ENCODE measurements at places on chromosomes 3 and 15.

DNA sequence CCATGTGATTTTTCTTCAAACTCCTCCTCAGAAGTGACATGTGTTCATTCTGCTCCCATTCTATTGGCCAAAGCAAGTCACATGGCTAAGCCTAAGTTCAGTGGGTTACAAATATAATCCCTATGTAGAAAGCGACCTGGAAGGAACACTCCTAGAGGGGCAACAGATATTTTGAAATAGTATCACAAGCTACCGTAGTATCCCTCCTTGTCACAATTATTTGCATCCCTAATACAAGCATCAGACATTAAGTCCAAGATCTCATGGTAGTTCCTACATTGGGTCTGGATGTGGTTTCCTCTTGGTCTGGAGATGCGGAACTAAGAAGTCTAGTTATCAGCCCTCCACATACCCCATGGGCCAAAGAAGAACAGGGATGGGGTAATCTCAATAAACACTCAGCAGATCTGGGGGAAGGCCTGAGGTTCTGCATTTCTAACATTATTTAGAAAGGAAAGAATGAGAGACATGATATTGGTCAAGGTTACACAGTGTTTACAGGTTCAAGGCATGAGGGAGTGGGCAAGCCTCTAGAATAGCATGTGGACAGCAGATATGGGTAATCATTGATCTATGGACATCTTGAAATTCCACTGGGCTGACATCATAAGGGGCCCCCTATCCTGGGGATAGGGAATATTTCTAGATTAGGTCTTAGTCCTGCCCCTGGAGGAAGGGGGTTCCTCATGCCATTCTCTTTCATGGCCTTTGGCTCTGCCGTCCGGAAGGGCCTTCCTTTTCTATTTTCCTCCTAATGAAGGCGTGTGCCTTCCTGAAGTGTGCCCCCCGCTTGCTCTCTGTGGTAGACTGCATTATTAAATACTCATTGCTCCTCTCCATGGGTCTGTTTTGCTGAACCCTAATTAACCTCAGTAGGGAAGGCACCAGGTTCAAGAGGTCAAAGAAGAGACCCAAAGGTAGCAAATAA lies 17.8 kb upstream of the ABHD2 start:
- DNase-seq = no peak

DNA sequence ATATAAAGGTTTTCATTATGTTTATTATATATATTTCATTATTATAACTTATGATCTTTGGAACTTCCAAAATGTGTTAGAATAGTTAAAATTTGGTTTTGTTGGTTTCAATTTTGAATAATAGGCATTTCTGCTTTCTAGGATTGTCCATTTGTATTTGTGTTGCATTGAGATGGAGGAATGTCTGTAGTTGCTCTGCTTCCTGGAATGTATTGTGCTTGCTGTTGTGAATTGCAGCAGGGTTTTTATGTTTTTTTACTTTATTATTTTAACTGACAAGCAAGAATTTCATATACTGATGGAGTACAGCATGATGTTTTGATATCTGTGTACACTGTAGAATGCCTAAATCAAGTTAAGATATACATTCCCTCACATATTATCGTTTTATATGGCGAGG lies 247.4 kb downstream of the XXYLT1 start:
- DNase-seq = no peak

DNA sequence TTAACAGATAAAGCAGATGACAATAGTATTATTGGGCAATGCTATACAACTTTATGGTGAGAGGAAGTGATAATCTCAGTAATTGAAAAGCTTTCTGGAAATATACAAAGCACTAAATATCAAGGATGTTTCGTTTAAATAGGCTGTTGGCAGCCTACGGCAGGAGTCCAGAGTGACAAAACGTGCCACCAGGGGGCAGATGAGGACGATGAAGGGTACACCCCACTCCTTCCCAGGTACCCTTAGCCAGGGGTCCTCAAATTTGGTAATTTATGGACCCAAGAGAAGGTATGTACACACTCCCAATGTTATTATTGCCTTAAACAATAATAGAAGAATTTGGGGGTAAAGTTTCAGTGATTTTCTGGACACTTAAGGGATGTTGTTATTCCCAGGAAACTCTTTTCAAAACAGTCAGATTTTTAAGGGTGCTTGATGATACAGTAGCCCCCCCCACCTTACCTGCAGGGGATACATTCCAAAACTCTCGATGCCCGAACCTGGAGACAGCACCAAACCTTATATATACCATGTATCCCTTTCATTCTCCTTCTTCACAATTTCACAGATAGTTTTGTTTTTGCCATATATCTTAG lies 1.4 kb upstream of the MAGEL2 start:
- no peak for DNase-seq

GRCh38 chr3:187334904-187335303 lies 33.3 kb upstream of the RTP4 start:
- DNase-seq = no peak

- DNase-seq = no peak
Observed at GRCh38 chr3:160607826-160608225, 42.5 kb upstream of the KPNA4 start.

- no peak for DNase-seq
Observed at GRCh38 chr3:41143421-41144031, 55.8 kb upstream of the CTNNB1 start.

DNA sequence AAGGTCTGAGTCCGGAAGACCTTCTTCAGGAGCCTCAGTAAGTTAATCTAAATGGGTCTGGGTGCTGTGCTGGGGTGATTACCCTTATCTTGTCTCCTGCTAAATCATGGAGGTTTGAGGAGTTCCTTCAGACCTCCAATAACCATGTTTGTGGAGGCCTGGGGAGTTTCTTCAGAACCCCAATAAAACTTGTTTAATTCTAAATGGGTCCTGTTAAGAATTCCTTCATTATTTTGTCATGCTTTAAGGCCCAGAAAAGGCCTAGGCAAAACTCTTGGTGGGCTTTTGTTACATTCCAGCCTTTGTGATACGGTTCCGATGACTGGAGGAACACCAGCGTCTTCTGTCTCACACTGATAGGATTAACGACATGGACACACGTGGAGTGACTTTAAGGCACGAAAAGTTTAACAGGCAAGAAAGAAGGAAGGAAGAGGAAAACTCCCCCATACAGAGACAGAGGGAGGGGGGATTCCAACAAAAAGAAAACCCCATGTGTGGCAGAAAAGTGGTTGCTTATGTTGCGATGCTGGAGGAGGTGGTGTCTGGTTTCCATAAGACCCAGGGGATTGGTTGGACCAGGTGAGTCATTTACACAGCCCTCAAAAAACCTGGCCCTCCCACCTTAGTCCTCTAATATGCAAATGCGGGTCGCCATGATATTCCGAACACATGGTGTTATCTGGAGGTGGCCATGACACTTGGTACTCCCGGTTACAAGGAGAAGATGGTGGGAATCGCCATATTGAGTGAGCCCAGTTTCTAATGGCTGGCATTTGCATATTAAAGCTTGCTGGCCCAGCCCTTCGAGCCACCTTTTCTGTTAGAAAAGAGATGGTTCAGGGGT lies 72.6 kb upstream of the MFGE8 start:
- no peak for DNase-seq

DNA sequence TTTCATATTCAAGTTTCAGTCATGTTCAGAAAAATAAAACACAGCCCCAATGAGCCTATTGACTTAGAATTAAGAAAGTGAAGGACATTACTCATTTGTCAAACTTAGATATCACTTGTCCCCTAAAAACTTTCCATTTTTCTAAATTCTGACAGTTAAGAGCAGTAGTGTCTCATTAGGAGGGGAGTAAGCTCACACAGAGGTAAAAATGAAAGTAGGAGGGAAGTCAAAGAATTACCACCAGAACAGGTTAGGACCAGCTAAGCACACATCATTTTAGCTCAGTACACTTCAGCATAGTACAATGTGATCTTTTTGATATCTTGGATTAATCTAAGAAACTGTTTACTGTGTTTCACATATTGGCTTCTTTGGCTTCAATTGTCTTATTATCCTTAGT lies 64.3 kb downstream of the OSTN start:
- DNase-seq = no peak

- DNase-seq = no peak
Observed at GRCh38 chr3:98440283-98440682, 22.7 kb upstream of the OR5K1 start.

DNA sequence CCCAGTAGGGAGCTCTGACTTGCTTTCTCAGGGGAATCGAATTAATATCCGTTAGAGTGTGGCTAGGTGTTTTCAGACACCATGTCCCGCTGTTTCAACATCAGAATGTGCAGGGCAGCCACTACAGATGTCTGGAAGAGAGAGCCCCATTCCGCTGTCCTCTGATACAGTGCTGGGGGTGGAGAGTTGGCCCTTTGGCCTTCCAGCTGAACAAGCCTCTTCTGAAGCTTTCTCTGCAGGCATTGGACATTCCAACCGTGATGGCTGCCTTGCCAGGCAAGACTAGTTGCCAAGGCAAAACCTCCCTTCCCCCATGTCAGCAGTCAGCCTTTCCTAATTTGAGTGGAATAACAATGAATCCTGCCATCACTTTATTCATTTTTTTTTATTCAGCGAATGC lies 1.5 kb downstream of the FAH start:
- no peak for DNase-seq

DNA sequence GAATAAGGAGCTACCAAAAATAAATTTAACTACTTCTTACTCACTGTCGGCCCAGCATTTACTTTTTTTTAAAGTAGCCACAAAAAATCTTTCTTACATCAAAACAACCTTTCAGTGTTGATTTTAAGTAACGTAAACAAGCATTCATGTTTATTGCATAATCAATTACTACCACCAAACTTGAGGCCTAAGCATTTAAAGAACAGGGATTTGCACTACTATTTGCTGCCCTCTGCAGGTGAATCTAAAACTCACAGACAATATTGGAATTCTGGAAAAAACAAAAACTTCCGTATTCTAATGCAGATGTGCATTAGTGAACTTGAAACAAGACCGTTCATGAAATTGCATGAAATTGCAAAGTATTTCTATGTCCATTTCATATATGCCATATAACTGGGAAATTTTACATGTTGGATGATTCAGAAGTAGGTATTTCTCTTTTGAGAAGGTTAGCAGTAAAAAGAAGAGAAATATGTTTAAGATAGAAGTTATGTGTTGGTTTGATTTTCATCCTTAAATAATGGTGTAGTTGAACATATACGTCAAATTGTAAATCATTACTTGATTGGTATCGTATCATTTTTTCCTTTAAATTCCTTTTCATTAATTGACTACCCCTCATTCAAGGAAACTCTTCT lies 55.6 kb downstream of the CGGBP1 start:
- DNase-seq = no peak

DNA sequence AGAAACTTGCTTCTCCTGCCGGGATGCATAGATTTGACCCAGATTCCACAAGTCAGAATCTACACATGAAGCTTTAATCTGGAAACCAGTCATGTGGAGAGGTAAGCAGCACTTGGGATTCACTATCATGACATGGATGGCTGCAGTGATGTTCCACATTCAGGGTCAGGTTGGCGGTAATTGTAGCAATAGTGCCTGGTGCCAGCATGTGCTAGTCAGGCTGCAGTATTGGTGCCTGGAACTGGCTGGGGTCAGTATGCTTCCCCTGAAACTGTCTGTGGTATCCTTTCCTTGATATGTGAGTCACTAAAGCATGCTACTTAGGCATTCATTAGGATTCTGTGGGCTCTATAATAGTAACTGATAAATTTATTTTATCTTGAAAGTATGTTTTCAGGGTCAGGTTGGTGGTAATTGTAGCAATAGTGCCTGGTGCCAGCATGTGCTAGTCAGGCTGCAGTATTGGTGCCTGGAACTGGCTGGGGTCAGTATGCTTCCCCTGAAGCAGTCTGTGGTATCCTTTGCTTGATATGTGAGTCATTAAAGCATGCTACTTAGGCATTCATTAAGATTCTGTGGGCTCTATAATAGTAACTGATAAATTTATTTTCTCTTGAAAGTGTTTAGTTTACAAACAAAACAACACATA lies 1439.2 kb downstream of the ZPLD1 start:
- DNase-seq = no peak

DNA sequence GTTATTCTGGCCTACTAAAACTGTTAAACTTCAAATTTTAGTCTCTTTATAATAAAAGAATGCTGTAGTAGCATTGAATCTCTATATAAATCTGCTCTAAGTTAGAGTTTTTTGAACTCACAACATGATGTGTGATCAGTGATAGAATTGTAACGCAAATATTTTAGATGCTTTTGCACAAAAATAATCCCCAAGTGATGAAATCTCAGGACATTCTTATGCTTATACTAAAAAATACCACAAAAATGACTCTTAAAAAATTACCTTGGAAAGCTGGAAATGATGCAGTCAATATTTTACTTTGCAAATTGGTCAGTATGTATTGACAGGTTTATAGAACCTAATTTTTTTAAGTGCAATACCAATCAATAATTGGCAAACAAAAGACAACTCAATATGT lies 375.3 kb downstream of the TBC1D5 start:
- DNase-seq = no peak

GRCh38 chr15:100688549-100689120 lies 86.2 kb downstream of the ASB7 start:
- no peak for DNase-seq

DNA sequence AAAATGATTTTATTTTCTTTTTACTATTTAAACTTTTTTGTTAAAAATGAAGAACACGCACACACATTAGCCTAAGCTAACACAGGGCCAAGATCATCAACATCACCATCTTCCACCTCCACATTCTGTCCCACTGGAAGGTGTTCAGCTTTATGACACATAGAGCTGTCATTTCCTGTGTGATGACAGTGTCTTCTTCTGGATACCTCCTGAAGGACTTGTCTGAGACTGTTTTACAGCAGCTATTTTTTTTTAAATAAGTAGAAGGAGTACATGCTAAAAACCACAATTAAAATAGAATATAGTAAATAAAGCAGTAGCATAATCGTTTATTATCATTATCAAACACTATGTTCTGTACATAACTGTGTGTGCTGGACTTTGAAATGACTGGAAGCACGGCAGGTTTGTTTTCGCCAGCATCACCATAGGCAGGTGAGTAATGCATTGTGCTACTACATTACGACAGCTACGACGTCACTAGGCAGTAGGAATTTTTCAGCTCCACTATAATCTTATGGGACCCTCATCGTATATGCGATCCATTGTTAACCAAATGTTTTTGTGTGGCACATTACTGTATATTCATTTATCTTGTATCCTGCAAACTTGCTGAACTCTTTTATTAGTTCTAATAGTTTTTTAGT lies 72.8 kb downstream of the KLF15 start:
- DNase-seq = no peak

DNA sequence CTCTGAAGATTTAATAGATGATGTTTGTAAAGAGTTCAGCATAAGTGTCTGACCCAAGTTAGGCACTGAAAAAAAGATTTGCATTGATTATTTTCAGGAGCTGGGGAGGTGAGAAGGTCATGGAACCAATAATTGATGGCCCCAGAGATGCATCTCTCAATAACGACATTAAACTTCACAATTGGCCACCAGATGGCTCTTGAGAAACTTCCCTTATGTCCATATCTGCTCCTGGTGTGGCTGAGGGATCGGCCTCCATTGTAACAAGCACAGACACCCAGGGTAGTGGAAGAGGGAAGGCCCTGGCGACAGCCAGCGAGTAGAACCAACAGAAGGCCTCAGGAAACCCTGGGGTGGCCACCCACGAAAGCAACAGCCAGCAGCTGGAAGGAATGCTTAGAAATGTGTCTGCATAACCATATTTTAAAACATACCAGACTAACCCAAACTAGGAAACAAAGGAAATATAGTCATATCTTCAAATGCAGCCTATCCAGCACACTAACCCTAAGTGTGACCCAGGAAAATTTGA lies 536.7 kb downstream of the SOX2 start:
- no peak for DNase-seq
